ENCODE measurements at places on chromosomes 4 and X.

- DNase-seq, result no peak
These were observed 14.7 kb upstream of the PDE6B start for GRCh38 chr4:610411-611261.

GRCh38 chrX:23103546-23103945 is 103.8 kb downstream of the DDX53 start:
- no peak for DNase-seq

DNA sequence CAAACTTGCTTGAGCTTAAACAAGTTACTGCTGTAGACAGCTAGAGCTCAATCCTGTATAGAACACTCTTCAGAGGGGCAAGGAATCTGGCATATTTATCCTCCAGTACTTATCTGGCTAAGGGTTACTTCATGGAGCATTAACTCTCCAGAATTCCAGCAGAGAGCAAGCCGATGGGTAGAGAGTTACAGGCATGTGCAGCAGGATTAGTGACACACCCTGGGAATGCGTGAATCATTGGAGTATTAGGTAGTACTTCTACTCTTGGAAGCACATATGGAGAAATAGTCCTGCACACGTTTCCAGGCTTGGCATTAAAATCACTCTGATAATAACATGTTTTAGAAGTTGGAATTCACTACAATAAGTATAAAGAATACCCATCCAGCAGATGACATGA is 35.4 kb downstream of the GRXCR1 start:
- no peak for DNase-seq

DNA sequence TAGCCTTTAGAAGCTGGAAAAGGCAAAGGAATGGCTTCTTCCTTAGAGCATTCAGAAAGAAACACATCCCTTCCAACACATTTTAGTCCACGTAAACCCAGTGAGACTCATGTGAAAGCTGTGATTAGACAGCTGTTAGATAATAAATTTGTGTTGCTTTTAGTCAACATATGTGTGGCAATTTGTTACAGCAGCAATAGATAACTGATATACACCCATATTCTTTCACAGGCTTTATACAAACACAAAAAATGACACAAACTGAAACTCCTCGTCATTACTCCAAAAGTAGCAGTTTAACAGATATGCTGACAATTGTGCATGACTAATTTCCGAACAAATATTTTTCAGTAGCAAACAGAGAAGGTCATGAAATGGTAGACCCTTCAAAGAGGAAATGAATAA is 65.3 kb downstream of the ANTXR2 start:
- DNase-seq, result no peak

DNA sequence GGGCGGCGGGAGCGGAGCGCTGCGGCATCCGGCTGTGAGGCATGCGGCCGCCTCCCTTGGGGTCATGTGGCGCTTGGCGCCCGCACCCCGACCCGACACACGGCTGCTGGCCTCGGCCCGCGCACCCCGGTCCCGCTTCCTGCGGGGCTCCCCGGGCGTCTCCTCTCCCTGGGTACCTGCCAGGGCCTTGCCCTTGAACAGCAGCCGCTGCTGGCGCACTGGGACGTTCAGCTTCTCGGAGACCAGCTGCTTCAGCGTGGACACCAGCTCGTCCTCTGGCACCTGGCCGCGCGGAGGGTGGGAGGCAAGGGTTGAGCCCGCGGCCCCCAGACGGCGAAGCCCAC is 391 bp downstream of the UBL4A start:
- DNase-seq, result no peak

DNA sequence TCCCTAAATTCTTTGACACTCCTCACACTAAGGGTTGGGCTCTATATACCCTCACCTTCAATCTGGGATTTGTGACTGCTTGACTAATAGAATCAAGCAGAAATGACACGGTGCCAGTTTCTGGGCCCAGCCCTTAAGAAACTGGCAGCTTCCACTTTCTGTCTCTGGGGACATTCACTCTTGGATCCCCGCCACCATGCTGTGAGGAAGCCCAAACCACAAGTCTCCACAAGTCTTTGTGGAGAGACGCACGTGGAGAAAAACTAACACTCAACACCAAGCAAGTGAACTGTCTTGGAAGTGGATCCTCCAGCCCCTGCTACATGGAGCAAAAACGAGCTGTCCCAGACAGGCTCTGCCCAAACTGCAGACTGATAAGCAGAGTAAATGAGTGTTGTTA is 1.1 kb upstream of the EDNRA start:
- peak; percentile 91 for DNase-seq

DNA sequence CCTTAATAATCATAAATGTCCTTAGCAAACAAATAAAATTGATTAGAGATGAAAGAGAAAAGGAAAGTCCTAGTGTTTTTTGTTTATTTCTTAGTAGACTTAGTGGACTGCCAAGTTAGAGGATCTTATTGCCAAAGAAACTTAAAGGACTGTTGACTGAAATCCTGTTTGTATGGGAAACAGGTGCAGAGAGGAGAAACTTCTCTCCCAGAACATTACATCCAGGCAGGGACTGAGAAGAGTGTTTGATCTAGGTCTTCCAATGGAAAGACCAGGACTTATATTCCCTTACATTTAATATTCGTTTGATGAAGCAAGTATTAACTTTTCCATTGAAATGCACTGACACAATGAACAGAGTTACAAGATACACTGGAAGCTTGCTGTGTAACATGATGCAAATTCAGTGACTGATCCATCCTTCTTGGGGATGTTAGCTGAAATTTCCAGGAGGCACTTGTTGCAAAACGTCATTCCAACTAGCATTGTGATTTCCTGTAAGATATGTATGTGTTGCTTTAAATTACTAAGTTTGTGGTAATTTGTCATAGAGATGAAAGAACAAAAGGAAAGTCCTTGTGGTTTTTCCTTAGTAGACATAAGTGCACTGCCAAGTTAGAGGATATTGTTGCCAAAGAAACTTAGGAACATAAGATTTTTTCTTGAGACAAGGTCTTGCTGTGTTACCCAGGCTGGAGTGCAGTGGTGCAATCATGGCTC is 505.6 kb downstream of the STIM2 start:
- DNase-seq, result no peak

- no peak for DNase-seq
These were observed 154.6 kb downstream of the ATOH1 start for GRCh38 chr4:93983140-93983539.

DNA sequence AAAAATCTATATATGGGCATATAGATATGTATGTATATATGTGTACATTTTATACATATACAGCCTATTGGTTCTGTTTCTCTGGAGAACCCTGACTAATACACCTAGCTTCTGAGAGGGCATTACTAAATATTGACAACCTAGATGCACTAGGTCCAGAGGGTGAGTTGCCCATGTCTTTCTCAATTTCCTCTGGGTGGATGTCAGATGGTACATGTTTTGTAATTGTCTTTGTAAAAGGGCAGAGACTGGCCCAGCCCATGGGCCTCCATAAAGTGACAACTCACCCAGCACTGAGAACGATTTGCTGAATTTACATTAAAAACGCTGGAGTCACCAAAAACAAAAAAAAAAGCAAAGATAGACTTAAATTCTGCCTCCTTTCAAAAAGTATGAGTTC is 198.5 kb upstream of the FAM241A start:
- no peak for DNase-seq

Data from fibroblast of skin of back (primary cell).